Lung (tissue), 17 donors: ENCODE measurements at places on chromosomes 13 and 19. TPM values are rescaled to one million over a fixed set of nuclear protein-coding genes. Genes with fewer than 3 reads are reported as not detected.

DNA sequence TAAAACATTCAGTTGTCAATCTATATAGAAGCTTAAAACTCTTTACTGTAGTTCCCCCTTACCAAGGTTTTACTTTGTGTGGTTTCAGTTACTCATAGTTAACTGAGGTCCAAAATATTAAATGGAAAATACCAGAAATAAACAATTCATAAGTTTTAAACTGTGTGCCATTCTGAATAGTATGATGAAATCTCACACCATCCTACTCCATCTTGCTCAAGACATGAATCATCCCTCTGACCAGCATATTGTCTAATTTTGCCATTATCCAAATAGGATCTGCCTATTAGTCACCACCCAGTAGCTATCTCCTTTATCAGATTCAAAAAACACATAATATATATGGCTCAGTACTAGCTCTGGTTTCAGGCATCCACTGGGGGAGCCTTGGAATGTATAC is 22.4 kb downstream of the ZNF571 start:
- DNase-seq: no peak
- no peak overlapping the region for H3K27ac ChIP-seq
- H3K36me3 ChIP-seq: peaks cover 55% of the 10 kb centered on the region
- H3K27me3 ChIP-seq: no peaks in the 10 kb centered on the region
- no peaks in the 10 kb centered on the region for H3K4me1 ChIP-seq

DNA sequence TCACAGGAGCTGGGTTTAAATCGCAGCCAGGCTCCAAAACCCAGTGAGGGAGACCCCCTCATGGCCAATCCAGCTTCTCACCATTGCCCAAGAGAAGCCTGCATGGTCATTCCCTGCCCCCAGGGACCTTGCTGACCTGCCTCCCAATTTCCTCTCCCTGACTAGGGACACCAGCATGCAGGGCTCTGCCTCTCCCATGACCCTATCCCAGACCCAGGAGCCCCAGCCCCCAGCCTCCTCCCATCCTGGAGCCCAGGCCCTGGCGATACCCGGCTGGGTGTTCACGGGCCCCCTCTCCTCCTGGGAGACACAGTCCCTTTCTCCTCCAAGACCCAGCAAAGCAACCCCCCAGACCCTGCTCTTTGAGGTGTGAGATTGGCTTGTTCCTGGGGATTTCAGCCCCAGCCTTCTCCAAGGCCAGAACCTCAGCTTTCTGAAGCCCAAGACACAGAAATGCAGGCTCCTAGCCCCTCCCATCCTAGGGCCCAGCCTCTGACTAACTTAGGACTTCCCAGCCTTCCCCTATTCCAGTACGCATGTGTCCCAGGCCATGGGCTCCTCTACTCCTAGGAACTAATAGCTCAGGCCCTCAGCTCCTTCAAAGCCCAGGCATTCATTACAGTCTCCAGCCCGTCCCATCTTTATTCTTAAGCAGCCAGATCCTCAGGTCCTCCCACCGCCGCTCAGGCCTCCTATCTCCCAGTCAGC is 1.1 kb downstream of the GYS1 start:
- H3K27ac ChIP-seq: peak overlapping the region; percentile 96
- peaks cover 21% of the 10 kb centered on the region for H3K36me3 ChIP-seq
- peak; percentile 87 for DNase-seq
- peak overlapping the region; percentile 76 for H3K4me3 ChIP-seq
- H3K27me3 ChIP-seq: no peaks in the 10 kb centered on the region

- H3K36me3 ChIP-seq: no peaks in the 10 kb centered on the region
- H3K27ac ChIP-seq: no peak overlapping the region
- DNase-seq: no peak
Observed at GRCh38 chr13:34437873-34438272, 504.2 kb upstream of the NBEA start.

- H3K27me3 ChIP-seq: no peaks in the 10 kb centered on the region
- no peak overlapping the region for H3K27ac ChIP-seq
- H3K4me1 ChIP-seq: peaks cover 4% of the 10 kb centered on the region
- H3K36me3 ChIP-seq: peaks cover 24% of the 10 kb centered on the region
Observed at GRCh38 chr13:97388373-97388772, 45.6 kb upstream of the RAP2A start.

GRCh38 chr19:30812099-30812678 is 440.0 kb downstream of the ZNF536 start:
- no peaks in the 10 kb centered on the region for H3K27me3 ChIP-seq
- no peak for DNase-seq
- H3K4me1 ChIP-seq: no peaks in the 10 kb centered on the region
- no peaks in the 10 kb centered on the region for H3K36me3 ChIP-seq
- no peak overlapping the region for H3K4me3 ChIP-seq
- no peak overlapping the region for H3K27ac ChIP-seq

GRCh38 chr19:17332677-17333581 is 1.7 kb downstream of the ANO8 start:
- no peak for DNase-seq
- H3K4me3 ChIP-seq: no peak overlapping the region
- H3K4me1 ChIP-seq: peaks cover 14% of the 10 kb centered on the region
- no peak overlapping the region for H3K27ac ChIP-seq
- H3K36me3 ChIP-seq: no peaks in the 10 kb centered on the region

GRCh38 chr19:7783991-7784423 is 21.0 kb downstream of the CLEC4M start:
- no peak overlapping the region for H3K4me3 ChIP-seq
- peaks cover 4% of the 10 kb centered on the region for H3K4me1 ChIP-seq
- H3K27me3 ChIP-seq: peaks cover 18% of the 10 kb centered on the region
- DNase-seq: no peak
- no peaks in the 10 kb centered on the region for H3K36me3 ChIP-seq

- peaks cover 3% of the 10 kb centered on the region for H3K4me1 ChIP-seq
- no peak overlapping the region for H3K27ac ChIP-seq
- DNase-seq: no peak
- H3K36me3 ChIP-seq: no peaks in the 10 kb centered on the region
Observed at GRCh38 chr13:102311901-102312300, 89.9 kb downstream of the FGF14 start.

DNA sequence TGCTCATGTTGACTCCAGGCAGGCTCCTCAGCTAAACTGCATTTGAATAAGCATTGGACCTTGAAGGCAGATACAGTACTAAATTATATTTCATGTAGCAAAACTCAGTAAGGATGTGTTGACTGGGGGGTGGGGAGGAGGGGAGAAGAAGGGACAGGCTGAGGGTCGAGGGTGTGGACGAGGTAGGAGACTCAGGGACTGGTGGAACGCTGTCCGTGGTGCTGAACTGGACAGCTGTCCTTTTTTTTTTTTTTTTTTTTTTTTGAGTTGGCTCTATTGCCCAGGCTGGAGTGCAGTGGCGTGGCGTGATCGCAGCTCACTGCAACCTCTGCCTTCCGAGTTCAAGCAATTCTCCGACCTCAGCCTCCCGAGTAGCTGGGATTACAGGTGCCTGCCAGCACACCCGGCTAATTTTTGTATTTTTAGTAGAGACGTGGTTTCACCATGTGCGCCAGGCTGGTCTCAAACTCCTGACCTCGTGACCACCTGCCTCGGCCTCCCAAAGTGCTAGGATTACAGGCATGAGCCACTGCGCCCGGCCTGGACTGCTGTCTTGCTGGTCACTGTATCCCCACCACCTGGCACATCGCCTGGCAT is 33.2 kb upstream of the CASP14 start:
- H3K27me3 ChIP-seq: peaks cover 12% of the 10 kb centered on the region
- DNase-seq: peak; percentile 65
- no peak overlapping the region for H3K4me3 ChIP-seq
- H3K27ac ChIP-seq: no peak overlapping the region
- no peaks in the 10 kb centered on the region for H3K36me3 ChIP-seq

- no peak overlapping the region for H3K4me3 ChIP-seq
- no peaks in the 10 kb centered on the region for H3K27me3 ChIP-seq
- H3K36me3 ChIP-seq: no peaks in the 10 kb centered on the region
- H3K27ac ChIP-seq: no peak overlapping the region
- no peaks in the 10 kb centered on the region for H3K4me1 ChIP-seq
Observed at GRCh38 chr13:50226515-50227155, 211.4 kb downstream of the KCNRG start.

DNA sequence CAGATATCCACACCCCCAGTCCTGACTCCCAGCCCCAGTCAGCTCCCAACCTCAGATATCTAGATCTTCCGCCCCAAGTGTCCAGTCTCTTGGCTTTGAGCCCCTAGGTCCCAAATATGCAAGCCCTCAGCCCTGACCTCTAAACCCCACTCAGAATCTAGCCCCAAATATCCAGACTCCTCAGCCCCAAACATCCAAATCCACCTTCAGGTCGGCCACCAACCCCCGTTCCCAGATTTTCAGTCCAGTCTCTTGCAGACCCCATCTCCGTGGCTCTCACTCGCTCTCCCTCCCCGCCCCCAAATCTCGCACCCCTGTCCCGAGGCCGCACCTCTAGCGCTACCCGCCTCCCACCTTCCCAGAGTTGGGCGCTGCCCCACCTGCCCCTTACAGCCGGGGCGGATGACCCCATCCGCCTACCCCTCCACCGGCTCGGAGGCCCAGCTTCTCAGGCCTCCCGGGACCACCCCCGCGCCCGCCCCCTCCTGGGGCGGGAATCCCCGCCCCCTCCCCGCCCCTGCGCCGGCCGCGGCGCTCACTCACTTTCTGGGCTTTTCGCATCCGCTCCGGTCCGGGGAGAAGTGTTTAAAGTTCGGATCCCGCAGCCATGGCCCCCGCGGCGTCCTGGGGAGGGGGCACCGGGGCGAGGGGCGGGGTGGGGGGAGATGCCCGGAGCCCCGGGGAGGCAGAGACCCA is 604 bp downstream of the ERFL start:
- H3K4me3 ChIP-seq: no peak overlapping the region
- peaks cover 2% of the 10 kb centered on the region for H3K4me1 ChIP-seq
- H3K36me3 ChIP-seq: no peaks in the 10 kb centered on the region
- peaks cover 90% of the 10 kb centered on the region for H3K27me3 ChIP-seq

DNA sequence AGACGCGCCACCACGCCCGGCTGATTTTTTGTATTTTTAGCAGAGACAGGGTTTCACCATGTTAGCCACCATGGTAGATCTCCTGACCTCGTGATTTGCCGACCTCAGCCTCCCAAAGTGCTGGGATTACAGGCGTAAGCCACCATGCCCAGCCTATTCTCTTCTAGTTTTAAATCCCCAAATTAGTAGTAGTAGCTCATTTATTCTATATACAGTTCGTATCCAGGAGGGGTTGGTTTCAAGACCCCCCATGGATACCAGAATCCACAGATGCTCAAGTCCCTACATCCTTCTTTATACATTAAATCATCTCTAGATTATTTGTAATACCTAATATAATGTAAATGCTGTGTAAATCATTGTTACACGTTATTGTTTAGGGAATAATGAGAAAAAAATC is 2.0 kb downstream of the ZNF568 start:
- no peak overlapping the region for H3K4me3 ChIP-seq
- no peak overlapping the region for H3K27ac ChIP-seq
- no peaks in the 10 kb centered on the region for H3K27me3 ChIP-seq
- no peak for DNase-seq

DNA sequence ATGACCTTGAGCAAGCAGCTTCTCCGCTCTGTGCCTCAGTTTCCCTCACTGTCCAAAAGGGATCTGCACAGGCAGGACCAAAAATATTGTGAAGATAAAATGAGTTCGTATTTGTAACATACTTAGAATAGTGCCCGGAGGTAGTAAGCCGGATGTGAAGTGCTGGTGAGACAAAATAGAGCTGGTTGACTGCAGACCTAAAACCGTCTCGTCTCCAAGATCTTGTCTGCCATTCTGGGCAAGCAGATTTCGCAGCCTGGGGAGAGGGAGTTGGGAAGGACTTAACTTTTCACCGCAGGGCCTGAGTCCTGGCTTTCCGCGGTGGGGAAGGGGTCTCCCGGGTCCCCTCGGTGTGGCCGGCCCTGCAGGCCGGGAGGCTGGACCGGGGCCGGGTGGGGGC is 8.2 kb upstream of the BBC3 start:
- no peak for DNase-seq
- no peaks in the 10 kb centered on the region for H3K4me1 ChIP-seq
- H3K36me3 ChIP-seq: no peaks in the 10 kb centered on the region
- H3K27me3 ChIP-seq: peaks cover 32% of the 10 kb centered on the region

DNA sequence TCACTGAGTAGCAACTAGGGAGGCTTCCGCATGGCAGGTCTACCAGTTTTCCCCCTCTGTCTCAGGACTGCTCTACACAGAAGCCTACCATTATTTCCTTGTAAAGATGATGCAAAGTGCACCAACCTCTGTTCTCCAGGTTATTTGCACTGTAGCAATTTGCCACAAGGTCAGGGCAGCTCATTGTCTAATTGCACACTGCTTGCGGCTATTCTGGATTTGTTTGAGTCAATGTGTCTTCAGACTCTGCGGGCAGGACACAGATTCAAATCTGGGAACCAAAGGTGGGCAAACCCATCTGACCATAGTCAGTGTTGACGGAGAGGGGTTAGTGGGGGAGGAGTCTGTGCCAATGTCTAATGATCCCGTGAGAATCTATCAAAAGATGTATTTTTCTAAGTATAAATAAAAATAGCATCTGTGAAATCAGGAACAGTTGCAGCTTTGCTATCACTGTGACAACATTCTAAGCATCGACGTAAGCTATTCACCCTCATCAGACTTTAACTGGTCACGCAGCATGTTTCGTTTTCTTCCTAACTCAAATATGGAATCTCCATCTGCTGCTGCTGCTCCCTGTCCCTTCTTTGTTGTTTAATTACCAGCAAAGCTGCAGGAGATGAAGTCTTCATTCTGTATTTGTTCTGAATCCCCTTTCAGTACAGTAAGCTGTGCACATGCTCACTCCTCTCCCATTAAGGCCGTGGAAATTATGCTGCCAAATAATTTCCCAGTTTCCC is 26.4 kb downstream of the CYSLTR2 start:
- H3K27me3 ChIP-seq: no peaks in the 10 kb centered on the region
- no peaks in the 10 kb centered on the region for H3K36me3 ChIP-seq
- no peak for DNase-seq
- no peak overlapping the region for H3K4me3 ChIP-seq
- H3K4me1 ChIP-seq: no peaks in the 10 kb centered on the region

DNA sequence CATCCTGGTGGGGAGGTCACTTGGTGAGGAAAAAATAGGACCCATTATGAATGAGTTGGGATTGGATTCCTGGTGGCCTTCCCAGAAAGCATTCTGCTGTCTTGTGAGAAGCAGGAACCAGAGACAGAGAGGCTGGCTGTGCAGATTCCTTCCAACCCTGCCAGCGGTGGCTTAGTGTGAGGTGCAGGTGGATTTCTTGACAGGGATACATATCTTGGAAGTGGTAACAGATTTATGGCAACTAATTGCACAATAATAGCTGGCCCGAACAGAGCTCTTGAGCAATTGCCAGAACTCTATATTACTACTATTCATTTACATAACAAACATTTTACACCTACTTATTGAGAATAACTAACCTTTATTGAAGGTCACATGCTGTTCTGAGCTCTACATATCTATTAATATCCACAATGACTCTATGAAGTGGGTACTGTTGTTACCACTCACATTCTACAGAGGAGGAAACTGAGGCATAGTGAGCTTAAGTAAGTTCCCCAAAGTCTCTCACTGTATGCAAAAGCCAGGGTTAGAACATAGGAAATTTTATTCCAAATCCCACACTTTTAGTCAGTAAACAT is 173.9 kb upstream of the SERP2 start:
- H3K4me1 ChIP-seq: no peaks in the 10 kb centered on the region
- H3K27me3 ChIP-seq: no peaks in the 10 kb centered on the region
- no peaks in the 10 kb centered on the region for H3K36me3 ChIP-seq
- peak; percentile 77 for DNase-seq
- no peak overlapping the region for H3K27ac ChIP-seq
- H3K4me3 ChIP-seq: no peak overlapping the region

GRCh38 chr13:21685485-21686064 is 14.7 kb downstream of the FGF9 start:
- no peak overlapping the region for H3K4me3 ChIP-seq
- H3K27ac ChIP-seq: no peak overlapping the region
- DNase-seq: no peak
- no peaks in the 10 kb centered on the region for H3K36me3 ChIP-seq
- no peaks in the 10 kb centered on the region for H3K27me3 ChIP-seq
- peaks cover 9% of the 10 kb centered on the region for H3K4me1 ChIP-seq

The TPP2 gene
- polyA plus RNA-seq: 19.9 TPM

The GADD45GIP1 gene
- polyA plus RNA-seq: 69.0 TPM

The SOX1 gene
- polyA plus RNA-seq: not detected

The PSG3 gene
- polyA plus RNA-seq: not detected

The DMRTC2 gene
- not detected for polyA plus RNA-seq

The ZNF439 gene
- 2.5 TPM for polyA plus RNA-seq

The PCSK4 gene
- 2.3 TPM for polyA plus RNA-seq
